GM06990 (cell line): ENCODE measurements at places on chromosomes 13 and 19.

- DNase-seq = no peak
Measured at GRCh38 chr19:39416152-39417120, 4.0 kb downstream of the PLEKHG2 start.

GRCh38 chr19:12880551-12881171 is 588 bp downstream of the DNASE2 start:
- no peak for DNase-seq

- DNase-seq = peak; percentile 26
Measured at GRCh38 chr13:39956036-39956435, 300.6 kb downstream of the COG6 start.

DNA sequence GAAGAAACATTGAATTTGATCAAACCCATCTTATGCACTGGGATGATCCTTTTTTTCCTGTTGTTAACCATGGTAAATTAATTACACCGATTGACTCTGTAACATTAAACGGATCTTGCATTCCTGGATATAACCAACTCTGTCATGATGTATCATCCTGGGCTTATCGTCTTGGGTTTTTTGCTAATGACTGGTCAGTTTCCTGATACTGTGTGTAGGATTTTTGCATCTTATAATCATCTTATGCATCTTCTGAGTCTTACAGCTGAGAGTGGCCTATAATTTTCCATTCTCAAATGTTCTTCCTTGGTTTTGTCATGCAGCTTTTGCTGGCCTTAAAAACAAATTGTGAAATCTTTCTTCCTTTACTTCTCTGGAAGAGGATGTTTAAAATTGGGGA is 12.8 kb downstream of the DCUN1D2 start:
- DNase-seq = no peak

- DNase-seq = no peak
Measured at GRCh38 chr13:25175026-25175425, 2.9 kb upstream of the AMER2 start.

DNA sequence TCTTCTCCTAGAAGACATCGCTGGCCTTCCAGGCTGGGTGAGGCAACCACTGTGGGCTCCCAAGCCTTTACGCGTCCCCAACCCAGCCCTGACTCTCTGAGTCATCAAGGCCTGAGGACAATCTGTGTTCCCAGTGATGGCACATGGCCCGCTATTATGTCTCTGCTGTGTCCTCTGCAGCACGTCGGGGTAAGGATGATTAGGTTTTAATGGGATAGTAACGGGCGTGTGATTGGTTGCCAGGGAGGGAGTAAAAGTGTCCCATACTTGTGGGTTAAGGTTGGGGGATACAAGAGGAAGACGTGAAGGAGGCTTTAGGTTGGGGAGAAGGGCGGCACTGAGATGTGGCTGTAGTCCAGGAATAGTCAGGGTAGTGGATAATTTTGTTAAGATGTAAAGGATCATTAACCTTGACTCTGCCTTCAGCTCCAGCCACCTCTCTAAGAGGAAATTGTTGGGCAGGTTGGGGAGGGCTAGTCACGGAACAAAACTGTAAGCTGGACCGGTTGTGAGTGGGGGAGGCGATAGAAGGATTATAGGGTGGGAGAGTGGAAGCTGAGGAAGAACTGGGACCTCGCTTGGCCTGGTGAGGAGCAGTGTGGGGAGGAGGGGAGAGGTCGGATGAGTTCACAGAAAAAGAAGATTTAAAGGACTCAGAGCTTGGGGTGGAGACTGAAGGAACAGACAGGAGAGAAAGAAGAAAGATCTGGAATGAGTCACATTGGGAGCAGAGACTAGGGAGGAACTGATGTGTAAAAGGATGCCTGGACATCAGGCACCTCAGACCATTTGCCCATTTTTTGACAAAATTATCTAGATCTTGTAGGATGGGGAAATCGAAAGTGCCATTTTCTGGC is 27.9 kb upstream of the IGFL1 start:
- no peak for DNase-seq

GRCh38 chr19:6587093-6587820 is 3.7 kb downstream of the CD70 start:
- no peak for DNase-seq

- DNase-seq = peak; percentile 44
Measured at GRCh38 chr13:75489502-75490263, 7.7 kb upstream of the TBC1D4 start.
